Astrocyte (in vitro differentiated cells and primary cell): ENCODE measurements at places on chromosomes 1 and 21. TPM values are rescaled to one million over a fixed set of nuclear protein-coding genes. Genes with fewer than 3 reads are reported as not detected.

GRCh38 chr1:21783679-21784603, 992 bp upstream of the USP48 start:
- DNase-seq = peak; percentile 72

DNA sequence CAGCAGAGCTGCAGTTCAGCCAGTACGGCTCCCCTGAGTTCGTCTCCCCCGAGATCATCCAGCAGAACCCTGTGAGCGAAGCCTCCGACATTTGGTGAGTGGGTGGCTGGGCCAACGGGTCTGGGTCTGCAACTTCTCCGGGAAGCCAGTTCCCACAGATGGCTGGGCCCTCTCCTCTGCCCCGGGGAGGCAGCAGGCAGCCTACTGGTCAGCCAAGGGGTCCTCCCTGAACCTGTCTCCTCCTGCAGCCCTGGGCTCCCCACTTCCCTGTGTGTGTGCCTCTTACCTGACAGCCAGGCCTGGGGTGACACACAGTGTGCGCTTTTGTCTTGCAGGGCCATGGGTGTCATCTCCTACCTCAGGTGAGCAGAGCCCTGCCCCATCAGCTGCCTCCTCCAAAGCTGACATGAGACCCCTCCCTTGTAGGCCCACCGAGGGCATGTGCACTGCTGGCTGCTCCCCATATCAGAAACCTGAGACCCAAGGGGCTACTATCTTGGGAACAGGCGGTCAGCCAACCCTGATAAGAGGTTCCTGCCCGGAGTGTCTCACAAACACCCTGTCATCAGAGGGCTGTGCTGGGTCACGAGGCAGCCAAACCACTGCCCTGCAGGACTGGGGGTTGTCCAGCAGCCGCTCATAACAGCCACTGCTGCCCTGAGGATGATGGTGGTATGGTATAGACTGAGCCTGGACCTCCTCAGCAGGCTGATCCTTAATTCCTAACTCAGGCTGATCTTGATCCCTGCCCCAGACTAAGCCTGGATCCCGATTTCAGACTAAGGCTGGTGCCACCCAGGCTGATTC, 37.6 kb downstream of the TRIM11 start:
- DNase-seq = no peak

The CR1L gene
- not detected in 2 replicates for total RNA-seq

GRCh38 chr1:189619682-189620332, 857.9 kb downstream of the BRINP3 start:
- peak; percentile 91 for DNase-seq

The NCAM2 gene
- 4.6 and 6.8 TPM in 2 replicates for total RNA-seq

DNA sequence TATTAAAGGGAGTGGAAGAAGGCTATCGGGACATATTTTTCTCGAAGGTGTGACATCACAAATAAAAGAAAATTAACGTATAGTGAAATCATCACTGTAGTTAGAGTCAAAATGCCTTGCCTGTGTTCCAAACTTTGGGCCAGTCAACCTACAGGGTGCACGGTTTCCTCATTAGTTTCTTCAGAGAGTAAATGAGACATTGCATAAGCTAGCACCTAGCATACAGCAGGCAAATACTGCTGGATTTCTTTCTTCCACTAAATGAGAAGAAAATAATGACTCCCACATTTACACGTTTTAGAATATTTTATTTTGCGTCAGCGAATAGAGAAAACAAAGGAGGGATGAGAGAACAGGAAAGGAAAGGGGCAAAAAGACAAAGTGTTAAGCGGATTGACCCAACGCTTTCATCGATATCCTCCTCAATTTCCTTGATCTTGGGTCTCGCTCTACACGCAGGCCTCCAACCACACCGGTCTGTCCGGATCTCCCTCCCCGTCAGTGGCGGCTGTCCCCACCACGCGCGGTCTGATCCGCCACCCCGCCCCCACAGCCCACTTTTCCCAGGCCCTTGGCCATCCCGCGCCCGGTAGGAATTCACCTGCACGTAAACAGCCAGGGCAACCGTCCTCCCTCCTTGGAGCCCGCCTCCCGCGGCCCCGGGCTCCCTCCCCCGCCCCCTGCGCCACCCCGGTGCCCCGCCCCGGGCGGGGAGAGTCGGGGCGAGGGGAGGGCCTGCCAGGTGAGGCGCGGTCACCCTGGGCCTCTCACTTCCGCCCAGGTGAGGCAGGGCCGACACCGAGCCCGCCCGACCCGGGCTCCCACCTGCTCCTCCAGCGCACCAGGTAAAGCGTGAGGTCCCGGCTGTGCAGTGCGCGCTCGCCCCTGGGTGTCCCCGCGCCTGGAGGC, at the start of gene PATJ:
TSS of gene PATJ (plus strand) at position 770 of the 909 bp plus-strand sequence. CDS start 20,413 bp downstream, outside the sequence.
- DNase-seq = no peak

DNA sequence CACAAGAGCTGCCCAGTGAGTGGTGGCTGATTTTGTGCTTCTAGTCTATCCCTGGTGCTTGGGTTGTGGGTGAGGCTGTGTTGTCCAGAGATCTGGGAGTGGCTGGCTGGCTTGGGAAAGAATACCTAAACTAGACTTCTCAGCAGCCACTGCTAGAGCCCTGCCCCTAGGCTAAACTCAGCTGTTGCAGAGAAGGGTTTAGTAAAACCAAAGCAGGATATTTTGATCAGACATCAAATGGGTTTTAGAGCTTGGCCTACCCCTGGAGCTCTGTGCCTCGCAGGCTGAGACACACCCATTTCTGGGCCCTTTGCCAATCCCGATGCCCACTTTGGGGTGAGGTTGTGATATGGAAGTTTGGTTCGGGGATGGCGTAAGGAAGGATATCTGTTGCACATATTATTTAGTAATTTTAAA, 88.5 kb downstream of the UCK2 start:
- no peak for DNase-seq

GRCh38 chr1:94298861-94299260, 61.5 kb upstream of the ARHGAP29 start:
- no peak for DNase-seq

DNA sequence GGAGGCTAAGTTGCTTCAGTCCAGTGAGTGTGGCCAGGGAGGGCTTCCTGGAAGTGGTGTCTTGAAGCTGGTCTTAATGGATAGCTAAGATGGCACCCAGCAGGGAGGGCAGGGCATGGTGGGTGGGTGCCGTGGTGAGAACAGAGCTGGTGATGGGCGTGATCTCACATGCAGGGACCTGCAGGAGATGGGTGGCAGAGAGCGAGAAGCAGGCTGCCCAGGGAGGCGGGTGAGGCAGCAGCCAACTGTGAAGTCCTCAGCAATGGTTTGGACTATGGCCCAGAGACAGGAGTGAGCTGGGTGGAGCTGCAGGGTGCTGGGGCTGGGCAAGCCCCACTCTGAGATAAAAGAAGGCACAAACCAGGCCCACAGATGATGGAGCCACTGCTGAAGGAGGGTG, 50.7 kb downstream of the UMODL1 start:
- DNase-seq = no peak

The FGR gene
- 0.17 TPM in 1 of 2 replicates, not detected in the other for total RNA-seq

- DNase-seq = no peak
These were observed 548 bp upstream of the MFSD2A start for GRCh38 chr1:39954324-39954869.

GRCh38 chr1:43319766-43320165, 17.9 kb upstream of the MPL start:
- no peak for DNase-seq

DNA sequence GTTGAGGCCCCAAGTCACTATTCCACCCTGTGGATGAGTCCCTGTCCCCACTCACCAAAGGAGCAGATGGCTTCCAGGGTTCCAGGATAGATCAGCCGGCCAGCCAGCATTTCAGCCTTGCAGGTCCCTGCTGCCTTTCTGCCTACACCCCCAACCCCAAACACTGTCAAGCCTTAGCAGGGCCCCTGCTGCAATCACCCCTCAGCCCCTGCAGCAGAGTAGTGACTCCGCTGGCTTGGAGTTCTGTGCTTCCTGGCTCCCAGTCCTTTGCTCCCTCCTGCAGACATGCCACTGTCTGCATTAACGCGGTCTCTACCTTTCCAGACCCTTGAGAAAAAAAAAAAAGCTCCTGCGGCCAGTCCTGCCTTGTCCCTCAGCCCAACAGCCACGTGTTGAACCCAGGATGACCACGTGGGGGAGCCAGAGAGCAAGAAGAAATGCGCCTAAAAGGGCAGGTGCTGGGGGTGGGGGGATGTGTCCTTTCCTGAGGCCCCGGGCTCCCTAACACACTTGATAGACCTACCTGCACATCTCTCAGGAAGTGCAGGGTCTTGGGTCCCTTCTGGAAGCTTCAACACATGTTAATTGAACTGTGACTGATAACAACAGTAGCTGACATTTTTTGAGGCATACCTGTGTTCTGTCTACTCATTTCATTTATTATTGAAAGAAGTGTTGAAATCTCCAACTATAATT, 37.4 kb downstream of the RASSF5 start:
- no peak for DNase-seq

DNA sequence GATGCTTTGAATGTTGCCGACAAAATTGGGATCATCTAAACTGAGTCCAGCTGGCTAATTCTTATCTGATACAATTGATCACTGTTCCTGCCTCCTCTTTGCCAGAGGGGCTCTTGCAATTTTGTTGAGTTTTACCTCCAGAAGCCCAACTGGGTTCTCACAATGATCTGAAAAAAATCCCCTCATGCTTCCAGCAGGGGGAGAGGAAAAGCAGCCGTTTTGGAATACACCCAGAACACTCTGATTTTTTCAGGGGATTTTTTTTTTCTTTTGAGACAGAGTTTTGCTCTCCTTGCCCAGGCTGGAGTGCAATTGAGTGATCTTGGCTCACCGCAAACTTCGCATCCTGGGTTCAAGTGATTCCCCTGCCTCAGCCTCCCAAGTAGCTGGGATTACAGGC, 13.9 kb upstream of the RERE start:
- no peak for DNase-seq

The COL6A1 gene
- total RNA-seq = 131 and 173 TPM in 2 replicates

The HORMAD1 gene
- not detected in 2 replicates for total RNA-seq

DNA sequence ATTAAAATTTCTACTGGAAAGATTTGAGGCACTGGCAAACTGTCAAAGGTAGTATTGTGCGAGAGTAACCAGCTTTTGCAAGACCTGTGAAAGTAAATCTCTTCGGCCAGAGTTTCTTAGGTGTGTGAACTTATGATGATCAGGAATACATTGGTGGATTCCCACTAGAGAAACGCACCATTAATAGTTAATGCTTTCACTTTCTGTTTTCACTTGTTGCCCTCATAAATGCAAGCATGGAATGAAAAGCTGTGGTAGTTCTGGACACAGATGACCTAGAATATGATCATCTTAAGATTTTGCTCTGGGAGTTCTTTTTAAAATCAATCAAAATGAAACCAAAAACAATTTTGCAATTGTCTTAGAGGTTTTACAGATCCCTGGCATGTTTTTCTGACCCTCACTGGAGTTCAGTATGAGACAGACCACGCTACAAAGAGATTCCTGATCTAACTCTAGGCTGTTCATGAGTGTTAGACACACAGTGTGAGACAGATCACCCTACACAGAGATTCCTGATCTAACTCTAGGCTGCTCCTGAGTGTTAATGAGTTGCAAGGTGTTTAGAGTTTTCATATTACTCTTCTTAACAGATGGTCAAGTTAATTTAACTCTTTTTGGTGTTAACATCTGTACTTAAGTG, 98.8 kb downstream of the SDCCAG8 start:
- DNase-seq = peak; percentile 11

- no peak for DNase-seq
These were observed 150.9 kb downstream of the PTPRU start for GRCh38 chr1:29387210-29387609.

GRCh38 chr1:5915587-5916571, 76.3 kb downstream of the NPHP4 start:
- DNase-seq = peak; percentile 41

The SLAMF9 gene
- 0.43 TPM in 1 of 2 replicates, not detected in the other for total RNA-seq

- DNase-seq = no peak
These were observed 64.6 kb downstream of the RHOU start for GRCh38 chr1:228799924-228800323.

The CD5L gene
- total RNA-seq = not detected in 2 replicates

The LEMD1 gene
- total RNA-seq = 2.5 and 3.1 TPM in 2 replicates

- DNase-seq = no peak
These were observed 99.0 kb upstream of the BEND5 start for GRCh38 chr1:48875552-48876329.

The GREM2 gene
- 0.14 and 0.50 TPM in 2 replicates for total RNA-seq

DNA sequence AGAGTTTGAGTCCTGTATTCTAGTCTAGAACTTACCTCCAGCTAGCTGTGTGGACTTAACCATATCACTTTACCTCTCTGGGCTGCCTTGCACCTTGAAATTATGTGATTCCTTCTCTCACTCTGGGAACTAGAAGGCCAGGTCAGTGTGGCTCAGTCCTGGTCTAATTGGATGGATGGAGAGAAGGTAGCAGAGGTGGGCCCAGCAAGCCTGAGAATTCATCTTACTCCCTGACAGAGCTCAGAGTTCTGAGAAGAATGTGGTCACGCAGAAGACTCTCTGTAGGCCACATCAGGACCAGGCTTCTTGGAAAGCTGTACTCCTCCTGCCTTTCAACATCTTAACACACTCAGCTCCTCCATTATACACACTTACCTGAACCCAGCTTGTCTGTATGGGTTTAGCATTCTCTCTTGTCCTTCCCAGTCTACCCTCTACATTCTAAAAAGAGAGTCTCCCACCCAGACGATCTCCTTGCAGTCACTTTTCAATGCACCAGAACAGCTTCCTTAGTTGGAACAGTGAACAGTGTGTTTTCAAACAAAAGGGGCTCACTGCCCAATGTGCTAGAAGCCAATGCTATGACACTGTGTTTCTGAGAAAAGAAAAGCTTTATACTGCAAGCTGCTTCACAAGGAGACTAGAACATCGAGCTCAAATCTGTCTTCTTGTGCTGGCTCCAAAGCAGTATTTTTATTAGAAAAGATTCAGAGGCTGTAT, 60.5 kb downstream of the CAPN9 start:
- no peak for DNase-seq

GRCh38 chr1:201631037-201631436, 92.1 kb downstream of the NAV1 start:
- DNase-seq = no peak

GRCh38 chr1:207284209-207284897, 37.1 kb upstream of the CD55 start:
- DNase-seq = no peak

- DNase-seq = no peak
These were observed 560.0 kb downstream of the AMY1C start for GRCh38 chr1:104309673-104310072.

GRCh38 chr21:15250384-15250783, 185.6 kb upstream of the NRIP1 start:
- DNase-seq = peak; percentile 68

GRCh38 chr1:164725401-164725800, 166.4 kb downstream of the PBX1 start:
- DNase-seq = no peak

- no peak for DNase-seq
These were observed 122.9 kb downstream of the DMRTA2 start for GRCh38 chr1:50300297-50300696.

GRCh38 chr21:44326716-44327602, 12.2 kb downstream of the CFAP410 start:
- DNase-seq = no peak

- no peak for DNase-seq
These were observed 41.6 kb upstream of the MROH9 start for GRCh38 chr1:170893655-170894297.

GRCh38 chr1:7378346-7379130, 392.6 kb upstream of the VAMP3 start:
- DNase-seq = no peak

DNA sequence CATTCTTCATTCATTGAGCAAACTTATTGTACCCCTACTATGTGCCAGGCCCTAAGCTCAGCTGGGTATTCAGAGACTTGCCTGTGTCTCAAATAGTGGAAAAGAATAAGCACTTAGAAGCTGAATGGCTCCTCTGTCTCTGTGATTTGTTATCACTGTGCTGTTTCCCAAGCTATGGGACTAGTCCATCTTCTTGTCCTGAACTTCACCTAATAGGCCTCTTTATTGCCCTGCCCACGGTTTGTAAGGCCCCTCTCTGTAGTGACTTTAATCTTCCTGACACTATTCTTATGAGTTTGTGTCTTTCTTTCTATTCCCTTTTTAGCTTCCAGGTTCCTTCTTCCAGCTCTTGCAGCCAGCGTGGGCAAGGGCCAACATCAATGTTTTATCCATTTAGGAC, 85.4 kb upstream of the LPGAT1 start:
- DNase-seq = no peak

The PALMD gene
- total RNA-seq = 0.41 and 0.58 TPM in 2 replicates
